ENCODE measurements at places on chromosomes 5 and 9.

DNA sequence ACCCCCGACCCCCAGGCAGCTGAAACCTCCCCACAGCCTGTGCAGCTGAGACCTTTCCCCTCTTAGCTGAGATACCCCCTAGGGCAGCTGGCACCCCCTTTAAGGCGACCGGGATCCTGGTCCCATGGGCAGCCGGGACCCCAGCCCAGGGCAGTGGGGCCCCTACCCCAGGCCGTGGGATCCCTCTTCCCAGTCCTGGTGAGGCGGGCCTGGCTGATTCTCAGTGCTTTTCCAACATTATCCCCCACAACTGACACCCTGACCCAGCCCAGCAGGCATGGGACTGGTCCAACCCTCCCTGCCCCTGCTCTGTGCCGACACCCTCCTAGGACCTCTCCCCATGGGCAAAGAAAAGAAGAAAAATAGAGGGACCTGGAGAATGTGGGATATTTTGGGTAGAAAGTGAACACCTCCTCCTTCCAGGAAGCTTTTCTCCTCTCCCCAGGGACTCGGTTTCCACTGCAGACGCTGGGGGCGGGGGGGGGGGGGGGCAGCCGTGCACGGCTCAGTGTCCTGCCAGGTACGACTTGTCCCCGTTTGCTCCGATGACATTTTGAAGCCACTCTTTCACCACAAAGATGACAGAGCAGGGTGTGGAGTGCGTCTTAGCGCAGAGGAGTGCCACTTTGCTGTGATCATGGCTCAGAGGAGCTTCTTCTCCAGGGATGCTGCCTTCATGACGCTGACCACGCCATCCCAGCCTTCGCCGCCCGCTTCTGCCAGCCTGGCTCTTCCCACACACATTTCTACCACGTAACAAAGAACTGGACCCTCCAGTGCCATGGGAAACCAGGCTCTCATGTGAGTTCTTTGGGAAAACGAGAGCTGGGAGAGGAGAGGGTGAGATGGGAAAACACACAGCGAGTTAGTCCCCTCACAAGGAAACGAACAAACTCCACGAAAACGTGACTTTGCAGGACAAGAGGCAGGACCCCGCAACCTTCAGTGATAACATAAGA lies 47.5 kb downstream of the MRPL36 start:
- DNase-seq, result no peak

GRCh38 chr9:973295-973834 lies 3.1 kb upstream of the DMRT3 start:
- no peak for DNase-seq

GRCh38 chr9:127931092-127931881 lies 710 bp upstream of the PIP5KL1 start:
- DNase-seq, result no peak

DNA sequence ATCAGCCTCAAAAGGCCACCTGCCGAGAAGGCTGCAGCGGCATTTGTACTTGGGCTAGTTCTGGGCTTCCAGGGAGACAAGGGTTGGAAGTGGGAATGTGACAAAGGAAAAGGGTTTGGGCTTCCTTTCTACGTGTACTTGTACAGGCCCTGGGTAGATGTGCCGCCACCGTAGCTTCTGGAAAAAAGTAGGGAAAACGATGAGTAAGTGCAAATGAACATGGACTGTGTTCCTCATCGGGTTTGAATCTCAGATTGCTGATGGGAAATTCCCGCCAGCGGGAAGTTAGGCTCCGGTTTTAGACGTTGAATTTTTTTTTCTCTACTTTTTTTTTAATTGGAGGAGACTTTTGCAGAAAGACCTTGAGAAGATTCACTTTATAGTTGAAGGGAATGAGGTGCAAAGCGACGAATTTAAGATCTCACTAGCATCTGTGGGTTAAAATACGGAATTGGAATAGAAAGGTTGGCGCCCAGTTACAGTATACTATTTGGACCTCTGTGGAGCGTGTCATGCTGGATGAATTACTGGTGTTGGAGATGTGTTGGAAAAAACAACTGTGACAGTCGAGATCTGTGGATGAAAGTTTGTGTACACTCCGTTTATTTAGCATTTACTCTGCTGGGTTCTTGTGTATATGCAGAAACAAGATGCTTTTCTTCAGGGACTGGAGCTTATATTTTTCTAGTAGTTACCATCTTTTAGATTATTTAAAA lies 1.2 kb downstream of the G3BP1 start:
- DNase-seq, result no peak

- DNase-seq, result no peak
Measured at GRCh38 chr9:98999152-98999525, 55.4 kb downstream of the COL15A1 start.

DNA sequence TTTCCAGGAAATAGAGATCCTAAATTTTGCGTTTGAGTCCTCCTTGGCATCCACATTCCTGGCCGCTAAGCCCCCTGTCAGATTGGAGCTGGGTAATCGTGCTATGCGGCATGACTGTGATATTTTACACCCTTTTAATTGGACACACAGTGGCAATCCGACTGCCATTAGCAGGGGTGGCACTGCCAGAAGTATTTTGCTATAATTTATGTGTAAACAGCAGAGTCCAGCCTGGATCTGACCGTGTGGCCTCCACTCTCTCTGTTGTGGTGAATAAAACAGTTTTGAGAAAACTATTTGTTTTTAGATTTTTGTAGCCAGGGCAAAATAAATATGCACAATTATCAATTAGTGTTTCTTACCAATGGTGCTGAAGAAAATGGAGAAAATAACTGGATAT lies 281.0 kb upstream of the IRX2 start:
- no peak for DNase-seq

DNA sequence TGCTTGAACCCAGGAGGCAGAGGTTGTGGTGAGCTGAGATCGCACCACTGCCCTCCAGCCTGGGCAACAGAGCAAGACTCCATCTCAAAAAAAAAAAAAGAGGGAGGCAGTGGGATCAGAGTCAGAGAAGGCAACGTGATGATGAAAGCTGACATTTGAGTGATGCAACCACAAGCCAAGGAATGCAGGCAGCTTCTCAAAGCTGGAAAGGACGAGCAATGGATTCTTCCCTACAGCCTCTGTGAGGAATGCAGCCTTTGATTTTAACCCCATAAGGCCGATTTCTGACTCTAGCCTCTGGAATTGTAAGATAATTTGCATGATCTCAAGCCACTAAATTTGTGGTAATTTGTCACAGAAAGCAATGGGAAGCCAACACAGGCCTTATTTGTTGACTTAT lies 9.8 kb downstream of the TGFBI start:
- DNase-seq, result no peak

- DNase-seq, result no peak
Measured at GRCh38 chr9:136299116-136299515, 4.8 kb downstream of the CCDC187 start.

Data from activated CD8-positive, alpha-beta memory T cell treated with anti-CD3 and anti-CD28 coated beads for 1 hour (primary cell).